ENCODE measurements at places on chromosomes 7 and 10.
A peak's percentile ranks its signal among the peaks of the same experiment; 100 is the strongest.

DNA sequence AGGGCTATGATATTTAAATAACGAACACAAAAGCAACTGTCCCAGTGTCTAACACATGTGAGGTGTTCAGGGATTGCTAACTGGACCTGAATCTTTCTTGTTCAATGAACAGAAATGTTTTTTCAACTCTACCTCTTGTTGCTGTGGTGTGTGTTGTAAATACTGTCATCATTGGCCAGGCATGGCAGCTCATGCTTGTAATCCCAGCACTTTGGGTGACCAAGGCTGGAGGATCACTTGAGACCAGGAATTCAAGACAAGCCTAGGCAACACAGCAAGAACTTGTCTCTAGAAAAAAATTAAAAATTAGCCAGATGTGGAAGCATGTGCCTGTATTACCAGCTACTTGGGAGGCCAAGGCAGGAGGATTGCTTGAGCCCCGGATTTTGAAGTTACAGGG lies 1250.9 kb downstream of the TYW1 start:
- DNase-seq, result no peak

- peak; percentile 68 for DNase-seq
These were observed 104.0 kb downstream of the SLIT1 start for GRCh38 chr10:97081621-97082235.

- DNase-seq, result no peak
These were observed 60.6 kb downstream of the ARL5B start for GRCh38 chr10:18719811-18720210.

DNA sequence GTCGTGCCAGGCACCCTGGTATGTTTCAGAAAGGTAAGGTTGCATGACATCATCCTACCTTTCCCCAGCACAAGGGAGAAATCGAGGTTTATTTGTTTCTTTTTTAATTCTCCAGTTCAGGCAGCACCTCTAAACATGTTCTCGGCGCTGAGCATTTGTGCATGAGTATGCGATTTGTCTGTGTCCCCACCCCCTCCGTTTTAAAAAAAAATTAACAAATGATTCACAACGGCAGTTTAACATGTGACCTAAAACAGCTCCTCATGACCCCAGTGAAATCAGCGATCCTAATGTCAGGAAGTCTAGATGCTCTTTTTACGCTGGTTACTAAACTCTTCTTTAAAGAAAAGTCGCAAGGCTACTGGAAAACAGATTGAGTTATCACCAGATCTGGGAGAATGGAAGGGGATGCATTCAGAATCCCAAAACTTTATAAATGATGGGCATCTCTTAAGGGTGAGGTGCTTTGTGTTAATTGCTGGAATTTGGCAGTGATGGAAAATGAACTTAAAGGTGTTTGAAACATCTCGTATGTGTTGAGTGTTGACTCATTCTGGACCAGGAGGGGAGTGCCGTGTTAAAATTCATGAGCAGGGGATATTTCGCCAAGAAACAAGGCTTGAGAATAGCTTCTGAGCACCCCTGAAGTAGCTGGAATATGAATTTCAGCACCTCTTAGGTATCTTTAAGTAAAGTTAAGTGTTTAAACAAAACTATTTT lies 106.8 kb upstream of the PDCD4 start:
- DNase-seq, result no peak

- DNase-seq, result no peak
These were observed 112.5 kb downstream of the PRPF18 start for GRCh38 chr10:13699216-13699615.

DNA sequence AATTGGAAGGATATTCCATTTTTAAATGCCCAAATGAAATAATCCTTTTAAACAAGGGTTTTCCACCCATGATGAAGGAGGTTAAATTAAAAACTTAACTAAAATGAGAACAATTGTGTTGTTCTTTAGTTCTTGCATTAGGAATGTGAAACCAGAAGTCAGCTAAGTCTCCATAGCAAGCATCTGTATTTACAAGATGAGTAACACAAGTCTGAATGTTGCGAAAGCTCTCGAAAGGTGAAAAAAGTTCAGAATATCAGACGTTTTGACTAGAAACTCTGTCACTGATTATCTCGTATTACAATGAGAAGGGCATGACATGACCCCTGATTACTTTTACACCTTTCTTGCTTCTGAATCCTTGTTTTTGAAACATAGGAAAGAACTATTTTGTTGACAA lies 149.6 kb downstream of the BICC1 start:
- DNase-seq, result peak; percentile 74

DNA sequence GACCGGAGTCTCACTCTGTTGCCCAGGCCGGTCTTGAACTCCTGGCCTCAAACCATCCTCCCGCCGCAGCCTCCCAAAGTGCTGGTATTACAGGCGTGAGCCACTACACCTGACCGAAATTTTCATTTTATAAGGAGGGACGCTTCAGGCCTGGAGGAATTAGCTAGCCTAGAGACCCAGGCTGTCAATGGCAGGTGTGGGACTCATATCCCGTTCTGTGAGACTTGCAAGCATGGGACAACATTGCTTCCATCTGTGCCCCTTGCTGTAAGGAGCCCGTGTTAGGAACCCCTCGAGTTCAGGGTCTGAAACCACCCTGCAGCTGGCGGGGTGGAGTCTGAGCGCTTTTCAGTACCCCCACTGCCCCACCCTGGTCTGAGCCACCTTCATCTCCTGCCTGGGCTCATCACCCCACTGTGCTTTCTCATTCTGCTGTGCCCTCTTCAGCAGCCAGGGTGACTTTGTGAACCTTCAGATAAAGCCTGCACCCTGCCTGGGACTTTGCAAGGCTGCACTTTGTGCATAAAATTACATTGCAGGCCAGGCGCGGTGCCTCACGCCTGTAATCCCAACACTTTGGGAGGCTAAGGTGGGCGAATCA lies 1.3 kb upstream of the DAGLB start:
- no peak for DNase-seq

GRCh38 chr7:21414795-21415393 lies 13.0 kb upstream of the SP4 start:
- no peak for DNase-seq

DNA sequence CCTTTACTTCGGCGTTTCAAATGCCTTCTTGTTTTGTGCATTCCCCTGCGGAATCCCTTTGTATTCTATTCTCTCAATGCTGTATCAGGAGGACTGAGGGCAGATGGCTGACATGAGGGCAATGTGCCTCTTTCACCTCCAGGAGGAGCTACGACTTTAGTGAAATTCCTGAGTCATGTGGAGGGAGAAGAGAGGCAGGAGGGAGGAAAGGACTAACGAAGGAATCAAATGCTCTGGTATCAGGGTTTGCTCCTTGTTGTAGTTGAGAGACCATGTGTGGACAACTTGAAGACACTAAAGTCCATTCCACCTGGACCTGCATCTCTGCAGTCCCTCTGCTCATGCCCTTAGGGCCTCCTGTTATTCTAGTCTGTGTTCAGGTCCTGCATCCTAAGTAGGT lies 40.2 kb upstream of the PRSS58 start:
- no peak for DNase-seq

- no peak for DNase-seq
These were observed 12.6 kb upstream of the CPVL start for GRCh38 chr7:29158795-29159423.

- DNase-seq, result no peak
These were observed 9.1 kb downstream of the RPS24 start for GRCh38 chr10:78042752-78043104.

DNA sequence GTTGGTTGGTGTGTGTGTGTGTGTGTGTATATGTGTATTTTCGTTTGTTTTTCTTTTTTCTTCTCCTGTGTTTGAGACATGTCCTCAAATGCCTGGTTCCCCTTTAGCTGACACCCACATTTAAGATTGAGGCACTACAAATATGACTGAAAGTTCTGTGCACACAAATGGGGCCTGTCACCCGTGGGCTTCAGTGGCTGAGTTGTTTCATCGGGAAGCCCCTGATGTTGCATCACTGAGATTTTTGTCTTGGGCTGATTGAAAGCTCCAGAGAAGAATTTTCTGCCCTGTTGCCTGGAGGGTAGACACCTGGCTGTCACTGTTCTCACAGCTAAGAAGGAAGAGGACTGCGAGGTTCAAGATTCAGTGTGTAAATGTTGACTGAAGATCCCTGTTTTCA lies 283.8 kb upstream of the C7orf33 start:
- DNase-seq, result no peak
